SHP77 treated with DMSO at 0.1 percent for 48 hours (cell line): ENCODE measurements at places on chromosomes 5 and 9.

- DNase-seq: no peak
Measured at GRCh38 chr5:95723632-95724369, 7.3 kb upstream of the RHOBTB3 start.

- no peak for DNase-seq
Measured at GRCh38 chr5:30768056-30768690, 425.3 kb upstream of the CDH6 start.

DNA sequence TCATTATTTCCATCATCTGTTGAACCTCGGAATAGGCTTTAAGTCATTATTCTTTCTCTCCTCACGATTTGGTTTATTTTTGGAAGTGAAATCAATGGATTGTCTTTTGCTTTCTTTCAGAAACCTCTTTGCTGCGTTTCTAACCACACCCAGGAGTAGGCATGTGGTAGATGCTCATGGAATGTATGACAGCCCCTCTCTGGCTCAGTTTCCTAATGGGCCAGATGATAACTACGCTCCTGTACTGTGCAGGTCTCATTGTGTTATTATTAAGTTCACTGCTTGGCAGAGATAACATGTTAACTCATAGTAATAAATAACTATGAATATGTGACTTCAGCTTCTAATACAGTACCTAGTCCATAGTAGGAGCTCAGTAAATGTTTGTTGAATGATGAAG, 175.5 kb upstream of the KLF4 start:
- DNase-seq: no peak

DNA sequence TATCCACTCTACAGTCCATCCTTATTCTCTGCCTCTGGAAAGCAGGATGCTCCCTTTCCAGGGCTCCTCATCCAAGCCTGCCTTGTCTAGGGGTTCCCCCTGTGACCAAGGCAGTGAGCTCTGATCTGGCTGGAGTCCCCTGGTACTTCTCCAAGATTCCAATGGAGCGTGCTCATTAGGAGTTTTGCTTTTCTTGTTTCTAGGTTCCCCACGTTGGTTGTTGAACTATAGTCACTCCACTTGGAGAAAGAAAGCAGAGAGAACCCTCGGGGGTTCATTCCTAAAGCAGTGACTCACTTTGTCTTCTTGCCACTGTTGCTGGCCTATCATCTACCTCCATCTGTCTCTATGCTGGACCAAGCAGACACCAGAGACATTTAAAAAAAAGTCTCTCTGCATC, 192.6 kb downstream of the TLE4 start:
- DNase-seq: no peak

DNA sequence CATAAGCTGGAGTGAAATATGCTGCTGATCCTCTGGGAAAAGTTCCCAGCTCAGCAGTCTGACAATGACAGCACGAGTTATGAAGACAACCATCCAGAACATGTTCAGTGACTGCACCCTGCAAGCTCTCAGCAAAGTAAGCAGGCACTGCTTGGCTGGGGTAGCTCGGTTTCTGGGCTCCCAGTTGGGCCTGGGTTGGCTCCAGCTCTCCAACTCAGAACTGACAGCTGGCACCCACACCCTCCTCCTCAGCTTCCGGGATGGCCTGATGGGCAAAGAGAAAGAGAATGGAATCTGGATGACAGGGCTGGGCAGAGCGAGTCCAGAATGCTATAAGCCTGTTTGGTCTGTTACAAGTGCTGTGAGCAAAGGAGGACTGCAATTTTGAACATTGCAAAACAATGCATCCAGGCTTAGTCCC, 185.0 kb downstream of the CSNK1G3 start:
- no peak for DNase-seq

GRCh38 chr9:6997330-6997729, 239.6 kb downstream of the KDM4C start:
- no peak for DNase-seq

DNA sequence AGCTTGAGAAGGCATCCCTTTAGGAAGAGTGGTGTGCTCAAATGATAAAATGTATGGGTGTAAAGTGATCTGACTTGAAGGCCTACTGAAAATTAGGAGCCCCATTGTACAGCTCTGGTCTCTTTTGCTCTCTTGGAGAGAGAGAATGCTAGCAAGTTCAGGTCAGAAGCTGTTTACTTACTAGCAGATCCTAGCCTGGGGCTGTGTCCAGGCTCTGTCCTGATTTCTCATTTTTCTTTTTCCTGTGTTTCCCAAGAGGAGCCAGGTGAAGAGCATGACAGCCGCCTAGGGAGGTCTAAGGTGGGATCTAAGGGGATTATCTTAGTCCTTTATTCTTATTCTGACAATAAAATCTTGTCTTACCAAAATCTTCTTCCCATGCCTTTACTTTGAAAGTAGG, 272.8 kb downstream of the NNT start:
- DNase-seq: no peak

DNA sequence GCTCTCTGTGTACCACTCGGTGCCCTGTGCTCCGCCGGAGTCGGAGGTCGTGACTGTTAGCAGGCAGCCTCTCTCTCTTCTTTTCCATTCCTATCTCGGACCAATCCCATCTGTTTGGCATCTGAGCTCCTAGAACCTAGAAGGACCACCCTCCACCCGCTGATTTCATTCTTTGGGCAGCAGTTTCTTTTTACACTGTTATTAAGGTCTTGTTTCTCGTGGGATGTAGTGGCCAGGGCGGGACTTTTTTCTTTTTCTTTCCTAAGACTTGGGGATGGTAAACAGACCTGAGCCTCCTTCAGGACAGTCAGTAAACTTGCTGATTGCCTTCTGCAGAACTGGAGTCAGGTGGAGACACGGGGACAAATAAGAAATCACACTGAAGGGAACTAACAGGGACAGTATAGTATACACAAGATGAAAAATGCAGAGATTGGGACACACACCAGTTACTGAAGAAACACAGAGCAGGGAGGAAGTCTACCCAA, 500 bp downstream of the URM1 start:
- DNase-seq: no peak

GRCh38 chr9:75053869-75054268, 25.8 kb upstream of the CARNMT1 start:
- DNase-seq: no peak

GRCh38 chr5:135913713-135914626, 18.3 kb upstream of the IL9 start:
- DNase-seq: no peak

- DNase-seq: peak; percentile 99
Measured at GRCh38 chr5:10331341-10331796, 22.1 kb upstream of the MARCHF6 start.
